Renal cortical epithelial cell (primary cell): ENCODE measurements at places on chromosomes 2 and 18.

GRCh38 chr2:149143734-149144133 lies 105.2 kb downstream of the LYPD6B start:
- no peak for DNase-seq

DNA sequence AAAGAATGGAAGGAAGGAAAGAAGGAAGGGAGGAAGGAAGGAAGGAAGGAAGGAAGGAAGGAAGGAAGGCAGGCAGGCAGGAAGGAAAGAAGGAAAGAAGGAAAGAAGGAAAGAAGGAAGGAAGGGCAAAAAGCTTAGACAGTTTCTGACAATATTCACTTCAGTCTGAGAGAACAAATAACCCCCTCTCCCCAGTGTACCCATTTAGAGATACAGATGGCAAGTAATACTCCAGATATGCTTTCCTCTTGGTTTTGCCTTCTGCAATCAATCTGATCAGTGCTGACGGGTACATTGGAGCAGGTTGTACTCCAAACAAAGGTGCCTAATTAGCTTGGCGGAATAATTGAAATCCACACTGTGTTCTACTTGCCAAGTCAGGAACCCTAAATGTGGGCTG lies 534.6 kb upstream of the TMEFF2 start:
- DNase-seq = no peak

DNA sequence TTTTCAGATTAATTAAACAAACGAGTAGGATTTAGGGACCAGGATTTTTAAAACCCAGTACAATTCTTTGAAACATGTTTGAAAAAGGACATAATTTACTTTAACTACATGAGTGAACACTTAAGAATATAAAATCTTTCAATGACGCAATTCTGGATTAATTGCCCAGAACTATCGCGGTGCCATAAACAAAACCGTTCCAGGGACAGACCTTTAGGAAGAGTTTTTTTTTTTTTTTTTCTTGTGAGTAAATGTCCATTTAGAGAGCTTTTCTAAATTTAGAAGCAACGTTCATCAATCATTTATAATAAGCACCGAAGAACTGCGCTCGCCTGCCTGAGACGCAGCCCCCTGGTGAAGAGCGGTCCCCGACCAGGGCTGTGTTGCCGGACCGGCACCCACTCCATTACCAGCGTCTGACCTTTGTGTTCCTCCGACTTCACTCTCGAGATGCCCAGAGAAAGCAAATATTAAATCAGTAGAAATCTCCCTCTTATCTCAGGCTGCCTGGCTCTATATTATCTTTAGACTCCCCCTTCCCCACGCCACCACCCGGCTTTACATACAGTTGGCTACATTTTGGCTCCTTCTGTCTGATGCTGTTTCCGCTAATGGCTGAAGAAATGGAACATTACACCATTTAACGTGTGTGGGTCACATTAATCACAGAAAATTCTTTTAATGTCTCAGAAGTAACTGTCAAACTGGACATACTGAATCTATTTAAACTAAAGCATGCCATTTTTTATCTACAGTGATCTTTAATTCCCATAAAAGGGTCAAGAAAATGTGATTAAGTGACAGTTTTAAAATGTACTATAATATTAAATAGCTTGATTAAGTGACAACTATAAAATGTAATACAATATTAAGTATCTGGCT lies 364.0 kb upstream of the MEIS1 start:
- DNase-seq = no peak

DNA sequence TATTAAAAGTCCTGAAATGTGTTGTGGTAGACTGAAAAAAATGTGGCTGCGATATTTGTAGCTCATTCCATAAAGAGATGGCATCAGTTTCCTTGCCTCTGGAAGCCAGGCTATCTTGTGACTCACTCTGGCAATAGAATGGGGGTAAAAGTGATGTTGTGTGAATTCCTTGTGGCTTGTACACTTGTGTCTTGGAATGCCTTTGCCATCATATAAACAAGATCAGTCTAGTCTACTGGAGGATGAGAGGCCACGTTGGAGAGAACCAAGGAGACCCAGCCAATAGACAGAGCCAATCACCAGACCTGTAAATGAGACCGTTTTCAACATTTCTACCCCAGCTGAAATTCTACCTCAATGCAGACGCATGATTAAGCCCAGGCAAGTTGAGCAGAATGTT lies 254.1 kb downstream of the TRIB2 start:
- peak; percentile 65 for DNase-seq

DNA sequence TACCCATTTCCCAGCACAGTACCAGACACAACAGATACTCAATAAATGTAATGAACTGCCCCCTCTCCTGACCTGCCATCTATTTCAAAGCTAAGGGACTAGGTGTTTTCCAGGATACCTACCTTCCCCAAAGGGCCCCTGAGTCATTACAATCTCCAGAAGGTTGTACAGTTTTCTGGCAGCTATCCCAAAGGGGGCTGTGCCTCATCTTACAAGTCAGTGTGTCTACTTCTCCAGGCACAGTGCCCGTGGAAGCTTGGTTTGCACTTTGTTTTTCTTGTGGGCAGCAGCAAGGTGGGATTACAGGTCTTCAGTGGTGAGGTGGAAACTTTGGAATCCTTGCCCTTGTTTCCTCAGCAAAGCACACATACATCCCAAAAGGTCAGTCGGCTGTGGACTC lies 62.8 kb upstream of the CYP26B1 start:
- peak; percentile 73 for DNase-seq

- no peak for DNase-seq
Measured at GRCh38 chr2:88856409-88857135, 165.1 kb downstream of the RPIA start.

DNA sequence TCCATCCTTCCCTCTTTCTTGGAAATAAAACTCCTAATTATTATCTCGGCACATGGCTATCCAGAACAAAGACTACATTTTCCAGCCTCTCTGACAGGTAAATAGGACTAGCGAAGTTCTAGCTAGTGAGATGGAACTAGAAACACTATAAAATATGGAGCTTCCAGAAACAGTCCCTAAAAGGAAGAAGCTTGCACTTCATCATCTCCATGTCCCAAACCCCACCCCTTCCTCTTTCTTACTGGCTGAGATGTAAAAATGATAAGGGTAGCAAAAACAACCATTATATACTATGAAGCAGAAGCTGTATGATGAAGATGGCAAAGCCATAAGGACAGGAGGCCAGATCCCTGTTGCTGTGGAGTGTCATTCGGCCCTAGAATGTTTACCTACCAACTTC lies 11.7 kb upstream of the ACTR2 start:
- no peak for DNase-seq

DNA sequence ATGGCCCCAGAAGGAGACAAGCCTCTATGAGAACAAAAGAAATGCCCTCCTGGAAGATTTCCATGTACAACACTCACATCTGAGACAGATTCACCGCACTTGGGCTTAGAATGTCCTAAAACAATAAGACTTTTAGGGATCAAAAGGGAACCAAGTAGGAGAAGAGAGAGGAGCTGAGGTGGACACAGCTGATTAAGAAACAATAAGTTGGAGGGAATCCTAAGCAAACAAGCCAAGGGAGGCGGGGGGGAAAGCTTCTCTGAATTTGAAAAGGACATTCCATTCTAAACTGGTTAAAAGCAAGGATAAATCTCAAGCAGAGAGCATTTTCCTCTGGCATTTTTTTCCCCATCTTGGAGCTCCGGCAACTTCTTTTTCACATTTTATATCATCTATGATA lies 9.9 kb downstream of the ACVR1 start:
- peak; percentile 62 for DNase-seq

DNA sequence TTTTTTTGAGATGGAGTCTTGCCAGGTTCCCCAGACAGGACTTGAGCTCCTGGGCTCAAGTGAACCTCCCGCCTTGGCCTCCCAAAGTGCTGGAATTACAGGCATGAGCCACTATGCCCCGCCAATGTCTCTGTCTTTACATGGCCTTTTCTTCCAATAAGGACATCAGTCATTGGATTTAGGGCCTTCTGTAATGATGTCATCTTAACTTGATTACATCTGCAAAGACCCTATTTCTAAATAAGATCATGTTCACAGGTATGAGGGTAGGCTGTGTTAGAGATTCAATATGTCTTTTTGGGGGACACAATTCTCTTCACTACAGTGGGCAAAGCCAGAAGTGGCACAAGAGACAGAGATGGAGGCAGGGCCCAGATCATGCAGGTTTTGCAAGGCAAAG lies 68.1 kb downstream of the PMAIP1 start:
- DNase-seq = no peak

GRCh38 chr18:35377875-35378573 lies 887 bp upstream of the ZNF396 start:
- no peak for DNase-seq

DNA sequence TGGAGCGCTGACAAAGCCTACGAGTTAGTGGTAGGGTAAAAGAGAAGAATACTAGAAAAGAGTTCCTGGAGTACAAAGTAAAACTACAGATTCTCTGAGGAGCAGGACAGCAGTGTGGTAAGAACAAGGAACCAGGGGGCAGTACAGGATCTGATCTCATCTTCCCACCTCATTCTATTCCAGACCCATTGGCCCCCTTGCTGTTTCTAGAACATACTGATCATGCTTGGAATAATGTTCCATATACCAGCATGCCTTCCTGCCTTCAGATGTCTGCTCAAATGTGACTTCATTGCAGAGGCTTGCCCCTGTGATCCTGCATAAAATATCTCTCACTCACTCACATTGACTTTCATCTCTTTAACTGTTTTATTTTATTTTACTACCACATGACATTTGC lies 19.3 kb downstream of the MSGN1 start:
- DNase-seq = no peak

DNA sequence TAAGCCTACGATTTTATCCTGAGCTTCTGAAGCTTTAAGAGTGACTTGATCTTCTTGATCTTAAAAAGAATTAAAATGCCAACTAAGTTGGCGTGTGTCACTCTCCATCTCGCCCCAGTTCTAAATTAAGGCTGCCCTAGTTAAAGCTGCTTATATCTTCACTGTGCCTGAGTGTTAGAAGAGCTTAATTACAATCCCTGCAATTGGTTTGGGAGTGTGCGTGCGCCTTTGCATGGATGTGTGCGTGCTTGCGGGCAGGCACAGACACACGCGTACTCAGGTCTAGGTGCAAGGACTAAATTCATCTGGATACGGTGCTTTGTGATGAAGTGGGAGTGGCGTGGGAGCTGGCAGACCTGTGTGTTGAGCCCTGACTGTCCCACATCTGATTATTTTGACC lies 201.5 kb downstream of the FAM210A start:
- DNase-seq = no peak

- no peak for DNase-seq
Measured at GRCh38 chr2:16507655-16508489, 157.8 kb downstream of the CYRIA start.

DNA sequence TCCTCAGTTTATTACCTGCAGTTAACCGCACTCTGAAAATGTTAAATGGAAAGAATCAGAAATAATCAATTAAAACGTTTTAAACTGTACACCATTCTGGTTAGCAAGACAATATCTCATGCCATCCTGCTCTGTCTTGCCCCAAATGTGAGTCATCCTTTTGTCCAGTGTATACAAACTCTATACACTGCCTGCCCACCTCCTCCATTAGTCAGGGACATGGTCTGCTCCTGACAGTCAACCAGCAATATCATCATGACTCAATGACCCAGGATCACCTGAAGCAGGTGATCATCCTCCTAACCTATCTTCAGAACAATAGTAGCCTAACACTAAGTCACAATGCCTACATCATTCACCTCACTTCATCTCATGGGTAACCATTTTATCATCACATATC lies 214.7 kb downstream of the KCNH7 start:
- no peak for DNase-seq

DNA sequence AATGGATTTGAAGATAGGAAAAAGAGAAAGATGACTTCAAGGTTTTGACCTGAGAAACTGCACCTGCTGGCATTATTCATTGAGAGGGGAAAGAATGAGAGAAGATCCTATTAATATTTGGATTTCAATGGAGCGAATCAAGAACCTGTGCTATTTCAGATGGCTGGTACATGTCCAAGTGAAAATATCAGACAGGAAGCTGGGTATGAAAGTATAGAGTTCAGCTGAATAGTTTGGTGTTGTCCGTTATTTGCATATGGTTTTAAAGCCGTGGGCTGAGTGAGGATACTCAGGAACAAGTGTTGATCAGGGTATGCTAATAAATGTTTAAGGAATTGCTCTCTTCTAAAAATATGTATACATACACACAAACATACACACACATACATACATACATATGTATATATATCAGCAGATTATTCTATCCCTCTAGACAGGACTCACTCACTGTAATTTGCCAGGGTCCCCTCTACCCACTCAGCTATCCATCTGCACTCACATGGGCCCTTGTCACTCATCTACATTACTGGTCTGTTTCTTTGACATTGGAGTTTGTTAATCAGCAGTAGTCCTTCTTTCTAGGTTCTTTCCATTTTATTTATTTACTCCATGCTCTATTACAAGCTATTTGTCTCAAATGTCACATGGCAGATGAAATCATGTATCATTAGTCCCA lies 33.9 kb upstream of the IKZF2 start:
- no peak for DNase-seq

DNA sequence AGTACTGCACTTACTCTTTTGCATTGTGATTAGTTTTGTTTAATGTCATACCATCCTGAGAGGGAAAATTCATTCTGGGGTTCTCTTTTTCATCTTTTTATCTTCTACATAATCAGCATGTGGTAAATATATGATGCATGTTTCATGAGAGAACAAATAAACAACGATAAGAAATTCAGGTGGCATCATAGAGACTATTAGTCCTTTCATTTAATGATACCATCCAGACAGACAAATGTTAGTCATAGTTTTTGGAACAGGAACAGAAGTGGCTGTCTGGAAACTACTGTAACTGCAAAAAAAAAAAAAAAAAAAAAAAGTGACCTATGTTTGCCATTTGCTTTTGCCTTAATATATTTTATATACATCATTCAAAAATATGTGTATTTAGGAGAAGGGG lies 761.0 kb downstream of the EPHA4 start:
- no peak for DNase-seq

DNA sequence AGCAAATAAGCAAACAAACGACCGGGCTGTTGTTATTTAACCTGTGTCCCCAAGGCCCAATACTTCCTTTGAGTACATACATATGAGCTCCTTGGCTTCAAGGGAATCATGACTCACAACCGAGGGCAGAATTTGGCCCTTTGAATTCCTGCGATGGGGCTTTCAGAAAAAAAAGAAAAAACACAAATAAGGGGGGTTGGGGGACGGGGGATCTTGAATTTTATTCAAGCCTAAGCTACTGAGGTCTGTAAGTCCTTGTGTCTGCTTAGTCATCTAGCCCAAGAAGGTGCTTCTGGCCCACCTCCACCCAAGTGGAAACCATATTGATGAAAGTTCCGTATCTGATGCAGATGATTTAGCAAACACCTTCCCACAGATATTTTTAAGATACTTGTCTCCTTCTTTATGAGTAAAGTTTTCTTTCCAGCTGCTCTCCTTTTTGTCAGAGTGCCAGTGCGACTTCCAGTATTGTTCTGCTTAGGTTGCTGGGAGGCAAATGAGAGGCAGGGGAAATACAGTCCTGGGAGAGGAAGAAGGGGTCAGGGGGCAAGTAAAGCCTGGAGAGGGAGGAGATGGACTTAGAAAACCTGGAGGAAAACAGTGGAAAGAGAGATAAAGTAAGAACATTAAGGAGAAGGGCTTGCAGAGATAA lies 169.6 kb downstream of the ZEB2 start:
- peak; percentile 90 for DNase-seq

GRCh38 chr2:4678927-4679326 lies 975.6 kb downstream of the DCDC2C start:
- no peak for DNase-seq
